IPS DF 19.7 (cell line): ENCODE measurements at places on chromosomes 3 and 15.

GRCh38 chr3:107822308-107822707 lies 268.5 kb downstream of the CD47 start:
- no peak for DNase-seq

- no peak for DNase-seq
These were observed 243.9 kb upstream of the UMPS start for GRCh38 chr3:124486324-124486723.

GRCh38 chr3:104916971-104917370 lies 449.7 kb upstream of the ALCAM start:
- no peak for DNase-seq

DNA sequence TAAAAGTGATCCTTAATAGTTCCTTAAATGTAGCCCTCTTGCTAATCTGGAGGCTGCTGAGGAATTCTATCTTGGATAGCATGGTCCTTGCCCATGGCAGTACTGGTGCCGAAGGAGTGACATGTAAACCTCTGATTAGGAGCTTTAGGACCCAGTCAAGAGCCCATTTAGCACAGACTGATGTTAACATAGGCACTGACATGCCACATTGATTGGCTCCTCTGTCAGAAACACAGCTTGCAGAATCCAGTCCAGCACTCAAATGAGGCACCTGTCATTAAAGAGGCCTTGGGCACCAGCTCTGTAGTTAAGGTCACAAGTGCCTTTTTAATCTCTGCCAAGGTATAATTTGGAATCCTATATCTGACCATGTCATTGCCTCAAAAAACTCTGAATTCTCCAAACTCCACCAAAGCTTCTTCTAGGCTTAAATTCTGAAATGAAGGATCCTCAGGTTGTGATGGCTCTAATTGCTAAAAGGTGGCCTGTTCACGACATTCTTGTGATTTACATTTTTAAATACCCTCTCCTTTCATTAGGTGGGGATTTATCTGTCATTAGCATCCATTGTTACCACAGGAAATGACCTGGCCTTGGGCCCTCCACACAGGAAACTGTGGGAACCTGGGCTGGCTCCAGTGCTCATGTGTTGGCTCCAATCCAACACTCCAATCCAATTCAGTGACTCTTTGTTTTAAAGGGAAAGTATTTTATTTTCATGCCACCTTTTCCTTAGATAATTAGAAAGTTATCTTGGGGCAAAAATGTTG lies 57.3 kb upstream of the RNF7 start:
- DNase-seq: peak; percentile 45
